ENCODE measurements at places on chromosomes 4 and X. TPM values are rescaled to one million over a fixed set of nuclear protein-coding genes. Genes with fewer than 3 reads are reported as not detected.

TCEAL7 gene
- total RNA-seq, result not detected

DNA sequence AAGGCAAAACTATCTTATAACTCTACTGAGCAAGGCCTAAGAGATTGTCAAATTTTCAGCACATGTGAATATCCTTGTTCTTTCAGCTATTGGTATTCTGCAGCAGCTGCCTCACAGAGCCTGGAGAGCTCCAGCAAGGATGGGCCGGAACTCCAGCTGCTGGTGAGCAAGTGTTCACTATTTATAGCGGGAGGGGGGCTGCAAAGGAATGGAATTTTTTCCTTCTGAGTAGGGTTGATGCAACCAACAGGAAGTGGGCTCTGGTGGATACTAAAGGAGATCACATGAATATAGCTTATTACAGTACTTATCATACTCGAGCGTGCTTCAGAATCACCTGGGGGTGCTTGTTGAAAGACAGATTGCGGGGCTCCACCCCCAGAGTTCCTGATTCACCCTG lies 20.2 kb upstream of the SETD7 start:
- DNase-seq, result no peak

DNA sequence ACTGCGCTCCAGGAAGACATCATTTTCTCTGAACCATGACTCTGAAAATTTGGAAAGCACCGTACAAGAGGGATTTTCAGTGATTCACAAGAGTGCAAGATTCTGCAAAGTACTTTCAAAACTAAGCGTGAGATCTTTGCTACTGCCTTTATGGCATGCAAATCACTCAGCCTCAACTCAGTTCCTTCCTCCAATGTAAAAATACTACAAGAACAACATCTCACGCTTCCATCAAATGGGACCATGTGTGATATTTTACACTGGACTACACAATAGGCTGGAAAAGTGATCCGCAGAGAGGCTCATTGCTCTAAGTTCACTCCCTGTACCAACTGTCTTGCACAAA lies 674 bp upstream of the IL15 start:
- no peak for DNase-seq

GRCh38 chr4:156746111-156746510 lies 225.5 kb downstream of the PDGFC start:
- DNase-seq, result no peak

GRCh38 chrX:57583477-57583876 lies 8.3 kb upstream of the ZXDB start:
- DNase-seq, result no peak

DNA sequence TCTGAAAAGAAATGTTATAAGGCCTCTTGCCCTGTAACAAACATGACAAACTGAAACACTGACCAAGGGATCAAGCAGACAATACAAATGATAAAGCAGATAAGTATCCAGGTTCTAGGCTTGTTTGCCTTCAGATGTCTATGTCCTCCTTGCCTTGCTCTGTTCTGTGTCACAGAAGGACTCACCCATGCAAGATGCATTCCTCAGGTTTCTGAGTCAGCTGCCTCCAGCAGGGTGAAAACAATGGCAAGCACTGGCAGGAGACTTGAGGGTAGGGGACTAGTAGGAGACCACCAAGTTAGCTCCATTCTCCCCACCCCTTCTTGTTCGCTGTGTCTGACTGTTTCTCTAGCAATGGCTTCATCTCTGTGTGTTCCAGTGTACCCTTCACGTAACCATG lies 76.6 kb upstream of the CXXC4 start:
- no peak for DNase-seq

GRCh38 chrX:21963269-21963668 lies 22.8 kb downstream of the SMS start:
- no peak for DNase-seq

CXCL11 gene
- not detected for total RNA-seq

DNA sequence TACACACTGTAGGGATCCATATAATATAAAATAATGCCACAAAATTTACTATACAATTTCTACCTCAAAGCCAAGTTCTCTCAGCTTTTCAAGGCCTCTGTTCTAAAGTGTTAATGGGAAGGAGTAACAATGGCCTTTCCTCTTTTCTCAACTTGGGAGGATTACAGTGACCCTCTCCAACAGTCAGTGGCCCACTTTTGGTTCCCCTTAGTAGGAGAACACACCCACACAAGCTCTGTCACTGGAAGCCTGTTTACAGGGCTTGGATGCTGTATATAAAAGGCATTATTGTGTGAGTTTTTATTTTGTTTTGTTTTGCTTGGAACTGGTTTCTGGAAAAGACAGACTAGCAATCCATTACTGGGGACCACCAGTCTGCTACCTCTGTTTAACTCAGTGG lies 1.8 kb downstream of the ARHGEF6 start:
- no peak for DNase-seq

- DNase-seq, result no peak
Observed at GRCh38 chr4:41819621-41820020, 71.1 kb upstream of the PHOX2B start.

DNA sequence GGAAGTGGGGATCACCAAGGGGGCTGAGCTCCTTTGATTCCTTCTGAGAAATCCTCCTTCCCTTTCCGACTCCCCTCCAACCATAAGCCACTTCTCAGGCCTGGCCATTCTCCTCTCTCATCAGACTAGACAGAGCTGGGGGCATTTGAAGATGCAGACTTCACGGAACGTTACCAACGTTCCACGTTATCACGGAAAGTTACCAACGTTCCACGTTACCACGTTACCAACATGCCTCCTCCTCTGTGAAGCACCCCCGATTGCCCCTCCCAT lies 85.4 kb upstream of the WWC2 start:
- DNase-seq, result no peak

- DNase-seq, result no peak
Observed at GRCh38 chr4:15811703-15812337, 33.7 kb downstream of the CD38 start.

DNA sequence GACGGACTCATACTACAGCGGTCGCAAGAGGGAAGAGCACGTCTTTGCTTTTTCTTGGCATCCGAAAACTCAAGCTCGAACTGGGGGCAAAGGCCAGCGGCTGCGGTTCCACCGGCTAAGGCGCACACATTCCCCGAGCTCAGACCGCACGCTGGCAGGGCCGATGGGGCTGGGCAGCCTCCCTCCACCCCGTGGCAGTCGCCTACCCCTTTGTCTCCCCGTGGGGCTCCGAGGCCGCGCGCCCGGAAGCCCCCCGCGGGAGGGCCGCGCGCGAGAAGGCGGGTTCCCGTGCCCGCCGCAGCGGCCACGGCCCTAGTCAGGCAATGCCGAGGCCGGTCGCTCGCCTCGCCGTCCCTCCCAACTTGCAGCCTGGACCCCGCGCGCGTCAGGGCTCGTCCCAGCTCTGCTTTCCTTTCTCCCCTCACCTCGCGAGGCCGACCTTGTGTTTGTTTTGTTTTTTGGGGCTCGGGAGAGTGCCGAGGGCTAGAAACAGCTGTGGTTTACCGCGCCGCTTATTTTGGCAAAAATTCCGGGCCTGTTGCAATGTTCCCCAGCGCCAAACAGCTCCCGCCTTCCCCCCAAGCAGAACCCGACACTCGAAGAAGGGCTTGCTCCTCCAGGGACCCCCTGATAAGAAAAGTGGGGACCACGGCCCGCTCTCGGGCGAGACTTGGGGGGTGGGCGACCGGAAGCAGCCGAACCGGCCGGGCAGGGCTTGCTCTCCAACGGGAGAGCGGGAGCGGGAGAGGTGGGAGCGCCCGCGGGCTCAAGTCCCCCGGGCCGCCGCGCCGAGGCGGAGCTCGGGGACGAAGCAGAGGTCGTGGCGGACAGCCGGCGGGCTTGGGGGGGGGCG lies 561 bp upstream of the N4BP2 start:
- DNase-seq, result peak; percentile 66

PHKA2 gene
- total RNA-seq, result 22.7 TPM

GRCh38 chrX:25025615-25026014 lies 9.8 kb upstream of the ARX start:
- DNase-seq, result no peak

DNA sequence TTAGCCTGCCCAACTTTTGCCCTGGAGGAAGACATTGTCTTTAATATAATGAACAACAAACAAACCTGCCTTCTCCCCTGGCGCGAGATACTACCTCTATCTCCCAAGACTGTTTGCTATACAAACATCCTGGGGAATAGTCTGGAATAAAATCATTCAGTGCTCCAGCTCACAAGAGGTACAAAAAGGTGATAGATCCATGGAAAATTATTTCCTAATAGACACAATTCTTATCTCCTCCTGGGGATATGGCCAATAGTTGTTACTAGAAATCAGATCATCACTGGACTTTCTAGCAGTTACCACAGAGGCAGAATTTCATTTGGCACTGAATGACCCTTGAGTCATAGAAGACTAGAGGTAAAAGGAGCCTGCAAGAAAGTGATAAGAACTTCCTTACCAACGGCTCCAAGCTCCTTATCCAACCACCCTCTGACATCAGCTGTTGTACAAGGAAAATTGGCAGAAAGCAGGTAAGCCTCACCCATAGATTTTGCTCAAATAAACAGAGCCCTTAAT lies 38.1 kb downstream of the MID1 start:
- DNase-seq, result no peak
